ENCODE measurements at places on chromosomes 6 and 20.

GRCh38 chr6:12490904-12491571 lies 200.9 kb downstream of the EDN1 start:
- no peak for DNase-seq

GRCh38 chr6:118641042-118641441 lies 10.3 kb downstream of the CEP85L start:
- DNase-seq, result no peak

- no peak for DNase-seq
These were observed 33.1 kb upstream of the TNFRSF21 start for GRCh38 chr6:47342824-47343223.

GRCh38 chr6:82437701-82438100 lies 74.1 kb downstream of the TPBG start:
- no peak for DNase-seq

- DNase-seq, result no peak
These were observed 23.5 kb downstream of the COL20A1 start for GRCh38 chr20:63316502-63316921.

DNA sequence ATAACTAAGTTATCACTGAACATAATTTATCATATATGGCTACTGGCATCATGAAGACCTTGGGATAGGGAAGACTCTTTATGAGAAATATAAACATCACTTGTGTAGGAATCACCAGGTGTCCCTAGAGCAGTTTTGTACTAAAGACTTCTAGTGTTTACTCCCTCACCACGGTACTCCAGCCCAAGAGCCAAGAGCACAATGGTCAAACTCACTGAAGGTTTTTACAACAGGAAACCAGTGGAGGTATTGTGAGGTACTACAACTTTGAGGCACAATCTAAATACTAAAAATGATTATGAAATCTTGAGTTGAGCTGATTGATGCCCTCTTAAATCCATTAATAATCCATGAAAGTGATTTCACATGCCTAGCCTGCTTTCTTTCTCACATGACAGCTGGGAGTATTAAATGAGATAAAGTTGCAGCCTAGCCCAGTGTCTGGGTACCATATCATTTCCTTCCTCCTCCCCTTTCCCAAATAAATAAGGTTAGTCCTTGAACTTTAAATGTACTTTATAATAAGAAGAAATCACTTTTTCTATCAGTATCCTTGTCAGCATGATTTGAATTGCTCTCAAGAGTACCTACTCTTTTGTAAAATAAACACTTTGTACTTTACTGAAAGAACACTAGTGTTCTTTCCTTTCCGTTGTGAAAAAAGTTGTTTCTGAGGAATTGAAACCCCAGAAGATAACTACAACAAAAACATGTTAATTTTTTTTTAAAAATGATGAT lies 26.5 kb downstream of the GLO1 start:
- no peak for DNase-seq

- no peak for DNase-seq
These were observed 338.9 kb upstream of the MAP3K7 start for GRCh38 chr6:90925726-90926125.

GRCh38 chr20:62929051-62929538 lies 2.8 kb upstream of the DIDO1 start:
- no peak for DNase-seq

DNA sequence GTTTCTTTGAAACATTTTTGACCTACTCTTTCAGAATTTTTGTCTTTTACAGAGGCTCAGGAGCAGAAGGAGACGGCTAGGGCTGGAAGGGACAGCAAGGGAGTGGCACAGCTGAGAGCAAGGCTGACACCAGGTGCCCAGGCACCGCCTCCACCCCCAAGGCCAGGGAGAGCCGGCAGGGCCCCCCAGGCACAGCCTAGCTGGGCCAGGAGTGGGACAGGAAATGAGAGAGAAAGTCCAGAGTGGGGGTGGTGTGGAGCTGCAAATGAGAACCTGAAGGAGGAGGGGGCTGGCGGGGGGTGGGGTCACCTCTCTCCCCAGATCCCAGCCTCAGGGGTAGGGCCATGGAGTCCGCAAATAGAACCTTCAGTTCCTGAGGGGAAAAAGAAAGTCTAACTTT lies 236.7 kb downstream of the CDC5L start:
- no peak for DNase-seq

DNA sequence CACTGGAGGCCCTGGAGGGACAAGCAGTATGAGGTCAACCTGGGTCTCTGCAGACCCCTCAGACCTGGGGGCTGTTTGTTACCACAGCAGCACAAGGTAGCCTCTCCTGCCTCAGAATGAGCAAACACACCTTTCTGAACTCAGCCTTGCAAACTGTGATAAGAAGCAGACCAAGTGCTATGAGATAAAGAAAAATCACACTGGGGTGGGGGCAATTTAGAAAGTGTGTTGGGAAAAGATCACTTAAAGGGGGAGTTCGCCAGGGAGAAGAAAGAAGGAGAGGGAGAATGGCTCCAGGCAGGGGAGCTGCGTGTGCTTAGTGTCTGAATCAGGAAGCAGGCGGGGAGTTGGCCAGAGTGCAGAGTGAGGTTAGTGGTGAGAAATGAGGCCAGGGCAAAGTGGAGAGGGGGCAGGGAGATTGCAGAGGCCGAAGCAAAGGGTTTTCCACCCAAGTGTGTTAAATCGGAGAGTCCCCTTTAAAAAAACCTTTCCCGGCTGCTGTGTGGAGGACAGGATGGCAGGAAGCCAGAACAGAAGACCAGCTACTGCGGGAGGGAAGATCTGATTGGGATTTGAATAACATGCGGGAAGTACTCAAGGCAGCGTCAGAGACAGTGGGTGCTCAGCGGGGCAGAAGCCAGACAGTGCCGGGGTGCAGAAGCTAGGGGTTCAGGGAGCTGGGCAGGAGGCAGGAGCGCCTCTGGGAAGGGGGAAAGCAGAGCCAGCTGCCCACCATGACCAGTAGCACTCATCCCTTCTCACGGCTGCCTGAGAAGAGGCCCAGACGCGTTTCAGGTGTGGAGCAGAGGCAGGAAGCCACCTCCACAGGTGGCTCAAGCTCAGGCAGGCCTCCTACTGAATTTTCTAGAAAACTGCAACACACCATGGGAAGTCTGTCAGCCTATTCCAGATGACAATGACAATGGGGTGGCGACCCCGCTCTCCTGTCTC lies 9.0 kb downstream of the ADA start:
- no peak for DNase-seq

Measured in stimulated activated CD4-positive, alpha-beta T cell treated with anti-CD3 and anti-CD28 coated beads, TNF-alpha, amount 100 ng/mL, for 1 hour (primary cell).